ENCODE measurements at places on chromosomes 16 and 17.

- no peak for DNase-seq
These were observed 14.2 kb downstream of the APOH start for GRCh38 chr17:66214884-66215528.

GRCh38 chr16:52453644-52454043, 93.3 kb downstream of the TOX3 start:
- no peak for DNase-seq

DNA sequence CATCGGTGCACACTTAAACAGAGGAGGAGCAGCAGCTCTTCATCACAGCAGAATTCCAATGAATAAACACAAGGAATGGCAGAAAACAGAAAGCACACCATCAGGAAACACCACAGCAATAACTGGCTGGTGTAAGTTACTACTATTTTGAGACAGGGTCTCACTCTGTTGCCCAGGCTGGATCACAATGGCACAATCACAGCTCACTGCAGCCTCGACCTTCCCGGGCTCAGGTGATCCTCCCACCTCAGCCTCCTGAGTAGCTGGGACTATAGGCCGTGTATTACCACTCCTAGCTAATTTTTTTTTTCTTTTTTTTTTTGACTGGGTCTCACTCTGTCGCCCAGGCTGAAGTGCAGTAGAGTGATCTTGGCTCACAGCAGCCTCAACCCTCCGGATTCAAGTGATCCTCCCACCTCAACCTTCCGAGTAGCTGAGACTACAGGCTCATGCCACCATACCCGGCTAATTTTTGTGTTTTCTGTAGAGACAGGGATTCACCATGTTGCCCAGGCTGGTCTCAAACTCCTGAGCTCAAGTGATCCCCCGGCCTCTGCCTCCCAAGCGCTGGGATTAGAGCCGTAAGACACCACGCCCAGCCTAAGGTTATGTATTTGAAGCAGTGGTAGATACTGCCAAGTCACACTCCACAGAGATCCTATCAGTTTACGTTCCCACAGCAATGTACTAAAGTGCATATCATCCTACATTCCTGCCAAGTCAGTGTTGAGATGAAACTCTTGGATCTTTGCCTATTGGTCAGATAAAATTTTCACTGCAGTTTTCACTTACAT, 20.7 kb downstream of the TRAP1 start:
- no peak for DNase-seq

GRCh38 chr16:68100488-68100887, 15.3 kb downstream of the NFATC3 start:
- no peak for DNase-seq

DNA sequence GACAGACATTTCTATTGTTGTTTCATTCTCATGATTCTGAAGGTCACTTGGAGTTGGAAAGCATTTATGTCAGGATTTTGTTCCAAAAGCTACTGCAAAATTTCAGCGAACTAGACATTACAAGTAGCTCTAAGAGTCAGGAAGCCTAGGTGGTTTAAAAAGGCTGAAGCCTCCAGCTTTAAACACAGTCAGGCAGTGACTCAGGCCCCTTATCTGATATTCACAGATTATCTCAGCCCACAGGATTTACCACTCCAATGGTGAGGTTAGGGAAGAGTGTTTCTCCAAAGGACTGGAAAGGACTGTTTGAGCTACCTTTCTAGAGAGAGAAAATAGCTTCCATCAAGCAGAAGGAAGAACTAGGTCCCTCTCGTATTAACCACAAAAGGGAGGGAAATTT, 624.4 kb upstream of the C16orf82 start:
- no peak for DNase-seq

Data from activated T-helper 1 cell treated with anti-CD3 and anti-CD28 coated beads, Interleukin-12 subunit alpha, Interleukin-12 subunit beta, Interleukin-2, Interleukin-4 antibody, amounts not matched to agents 30 ng/mL and 10 ng/mL and 1 ng/mL, durations not matched to agents 14 hours and 24 hours and 36 hours (primary cell).